ENCODE measurements at places on chromosomes 3 and 15.

DNA sequence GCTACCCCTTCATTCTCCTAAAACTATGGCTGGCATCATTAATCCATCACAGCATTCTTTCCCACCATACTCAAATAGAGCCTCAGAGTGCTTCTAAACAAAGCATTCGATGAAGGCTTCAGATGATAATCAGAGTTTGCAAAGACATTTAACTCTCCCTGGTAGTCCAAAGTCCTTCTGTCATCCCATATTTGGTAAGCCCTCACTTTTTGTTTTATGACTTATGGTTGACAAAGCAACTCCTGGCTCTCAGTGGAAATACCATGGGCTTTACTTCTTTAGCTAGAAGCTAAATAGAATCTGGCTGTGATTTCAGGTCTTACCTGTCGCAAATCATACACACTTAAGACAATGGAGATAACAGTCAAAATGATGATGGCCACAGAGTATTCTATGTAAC is 27.8 kb downstream of the ATP13A5 start:
- no peak for DNase-seq

DNA sequence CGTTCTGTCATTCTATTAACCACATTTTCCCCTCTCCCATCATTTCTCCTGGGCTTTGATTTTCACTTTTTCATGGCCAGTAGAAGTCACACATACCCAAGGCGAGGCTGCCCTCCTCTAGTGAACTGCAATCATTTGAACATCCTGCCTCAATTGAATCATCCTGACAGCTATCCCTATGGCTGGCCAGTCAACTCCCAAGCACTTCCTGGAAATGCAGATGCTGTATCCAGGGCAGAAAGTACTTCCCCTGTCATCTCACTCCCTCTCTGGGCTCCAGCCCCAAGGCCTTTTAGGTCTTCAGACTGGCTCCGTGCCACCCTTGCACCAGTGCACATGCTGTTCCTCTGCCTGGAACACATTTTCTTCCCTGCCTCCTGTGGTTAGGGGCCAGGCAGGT is 738.3 kb upstream of the CFAP20DC start:
- no peak for DNase-seq

GRCh38 chr15:70859322-70859908 is 5.5 kb upstream of the LARP6 start:
- DNase-seq = no peak

DNA sequence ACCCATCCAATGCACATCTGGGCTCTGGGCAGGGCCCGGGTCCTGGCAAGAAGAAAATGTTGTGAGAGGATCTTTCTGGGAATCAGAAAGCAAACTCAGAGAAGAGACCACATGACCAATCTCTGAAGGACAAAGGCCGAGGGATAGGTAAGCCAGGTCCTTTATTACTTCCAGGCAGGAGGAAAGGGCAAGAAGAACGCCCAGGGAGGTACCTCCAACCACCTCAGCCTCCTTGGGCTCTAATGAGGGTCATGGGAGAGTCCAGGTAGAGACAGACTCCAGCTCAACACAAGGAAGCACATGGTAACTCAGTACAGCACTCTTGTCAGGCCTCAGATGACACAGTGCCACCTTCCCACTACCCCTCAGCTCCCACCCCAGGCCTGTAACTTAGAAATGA is 26.0 kb downstream of the ZNF445 start:
- DNase-seq = no peak

GRCh38 chr3:176968631-176969030 is 228.7 kb downstream of the TBL1XR1 start:
- DNase-seq = no peak

DNA sequence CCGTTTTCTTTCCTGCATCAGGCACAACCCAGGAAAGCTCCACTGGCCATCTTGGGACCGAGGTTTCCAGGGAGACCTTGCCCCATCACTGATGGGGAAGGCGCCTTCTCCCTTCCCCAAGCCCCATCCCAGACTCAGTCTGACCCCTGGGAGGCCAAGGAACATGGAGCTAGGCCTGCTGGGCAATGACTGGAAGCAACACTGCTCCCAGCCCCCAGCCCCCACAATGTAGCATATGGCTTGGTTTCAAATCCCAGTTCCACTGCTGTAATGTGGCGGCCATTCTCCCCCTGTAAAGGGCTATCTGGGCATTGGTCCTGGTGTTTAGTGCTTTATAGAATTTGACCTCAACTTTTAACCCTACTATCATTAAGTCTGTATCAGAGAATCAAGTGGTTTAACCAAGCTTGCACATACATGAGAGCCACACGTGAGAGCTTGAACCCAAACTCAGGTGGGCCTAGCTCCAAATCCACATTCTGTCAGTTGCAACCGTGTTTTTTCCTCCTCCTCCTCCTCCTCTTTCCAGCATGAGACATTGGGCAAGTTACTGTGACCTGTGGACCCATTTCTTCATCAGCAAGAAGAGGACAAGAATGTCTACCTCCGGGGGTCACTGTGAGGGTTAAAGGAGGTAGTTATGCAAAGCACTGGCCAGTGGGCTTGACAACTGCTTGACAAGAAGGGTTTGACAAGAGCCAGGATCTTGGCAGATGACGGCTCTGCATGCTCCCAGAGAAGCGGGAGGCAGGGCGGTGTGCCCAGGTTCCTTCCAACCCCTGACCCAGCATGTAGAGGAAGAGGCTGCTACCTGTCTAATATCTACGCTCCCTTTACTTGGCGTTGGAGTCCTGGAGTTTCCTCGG is 37.4 kb downstream of the KLHL25 start:
- DNase-seq = no peak

GRCh38 chr3:172606021-172606420 is 82.8 kb upstream of the TNFSF10 start:
- no peak for DNase-seq

DNA sequence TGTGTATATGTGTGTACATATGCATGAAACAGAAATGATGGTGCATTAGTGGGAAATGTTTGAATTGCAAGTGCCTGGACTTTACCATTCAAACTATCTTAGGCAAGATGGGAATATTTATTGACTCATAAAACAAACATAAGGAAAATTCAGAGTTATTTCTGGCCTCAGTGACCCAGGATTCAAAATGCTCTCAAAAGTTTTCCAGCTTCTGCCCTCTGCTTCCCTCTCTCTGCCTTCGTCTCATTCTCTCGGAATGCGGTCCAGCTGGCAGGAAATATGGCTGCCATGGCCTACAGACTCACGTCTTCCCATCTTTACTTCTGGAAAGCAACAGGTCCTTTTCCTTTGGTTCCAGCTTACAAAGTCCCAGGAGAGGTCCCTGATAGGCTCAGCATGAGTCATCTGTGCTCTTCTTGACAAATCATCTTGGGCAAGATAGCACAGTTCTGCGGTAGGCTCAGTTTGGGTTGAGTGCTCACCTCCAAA is 8.7 kb upstream of the ZNF774 start:
- peak; percentile 82 for DNase-seq

GRCh38 chr3:267101-267500 is 70.5 kb downstream of the CHL1 start:
- DNase-seq = no peak

DNA sequence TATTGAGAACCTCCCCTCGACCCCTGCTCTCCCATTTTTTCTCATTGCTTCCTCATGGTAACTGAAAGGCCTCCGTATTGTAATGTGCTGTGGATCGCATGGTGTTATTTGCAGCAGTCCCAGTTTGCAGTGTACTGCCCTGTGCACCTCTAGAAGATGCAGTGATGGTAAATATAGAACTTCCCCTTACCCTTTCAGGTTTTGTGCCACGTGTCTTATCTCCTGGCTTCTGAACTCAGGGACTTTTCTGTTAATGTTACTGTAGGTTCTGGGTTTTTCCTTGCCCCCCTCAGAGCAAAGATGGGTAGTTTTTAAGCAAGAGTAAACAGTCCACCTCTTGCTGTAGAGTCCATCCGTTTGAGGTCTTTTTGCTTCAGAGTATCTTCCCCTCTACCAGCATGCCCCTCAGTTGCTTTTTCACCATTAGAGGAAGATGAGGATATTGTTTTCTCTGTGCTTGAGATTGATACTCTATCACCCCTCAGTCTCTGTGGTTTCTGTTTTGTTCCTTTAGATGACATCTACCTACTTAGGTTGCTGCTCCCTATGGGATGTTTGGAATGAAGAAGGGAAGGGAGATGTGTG is 22.4 kb downstream of the CHD2 start:
- no peak for DNase-seq

DNA sequence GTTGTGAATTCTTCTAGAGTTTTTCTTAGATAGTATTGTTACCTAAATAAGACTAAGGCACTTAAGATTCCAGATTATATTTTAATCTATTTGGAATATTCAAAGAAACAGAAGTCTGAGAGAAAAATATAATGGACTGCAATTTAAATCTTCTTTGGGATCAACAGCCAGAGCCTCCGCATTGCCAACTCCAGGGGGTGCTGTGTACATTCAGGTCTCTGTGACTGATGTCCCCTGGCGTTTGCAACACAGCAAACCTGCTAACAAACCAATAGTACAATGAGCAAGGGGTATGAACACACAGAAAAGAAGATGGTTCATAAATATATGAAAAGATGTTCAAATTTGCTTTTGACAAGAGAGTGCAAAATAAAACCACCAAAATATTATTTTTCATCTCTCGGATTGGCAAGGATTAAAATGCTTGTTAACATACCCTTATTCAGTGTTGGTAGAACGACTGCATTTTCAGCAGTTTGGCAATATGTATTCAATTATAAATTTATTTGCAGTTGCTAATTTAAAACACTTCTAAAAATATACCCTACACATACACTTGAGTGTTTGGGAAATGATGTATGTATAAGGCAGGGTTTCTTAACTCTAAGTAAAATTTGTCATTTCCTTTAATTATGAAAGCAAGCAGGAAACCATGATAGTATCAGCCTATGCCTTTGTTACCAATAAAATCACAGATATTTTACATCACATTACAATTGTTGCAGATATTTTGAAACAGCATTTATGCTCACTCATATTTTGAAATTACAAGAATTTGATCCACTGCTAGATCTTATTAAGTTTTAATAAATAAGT is 16.1 kb upstream of the TM4SF1 start:
- DNase-seq = peak; percentile 74

DNA sequence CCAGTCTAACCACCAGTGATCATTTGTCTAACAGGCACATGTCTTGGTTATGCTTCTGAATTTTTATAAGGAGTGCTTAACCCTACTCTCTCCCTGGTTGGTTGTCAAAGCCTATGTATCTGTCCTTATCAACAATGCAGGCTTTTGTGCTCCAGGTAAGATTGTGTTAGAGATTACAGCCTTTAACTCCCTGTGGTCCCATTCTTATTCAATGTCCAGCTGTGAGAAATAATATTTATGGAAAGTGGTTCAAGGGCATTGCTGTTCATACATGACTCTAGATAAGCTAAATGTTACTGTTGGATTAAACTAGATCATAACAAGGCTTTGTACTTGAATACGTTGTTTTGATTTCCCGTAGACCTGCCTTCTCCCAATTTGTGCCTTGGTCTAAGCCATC is 146.1 kb upstream of the TSC22D2 start:
- DNase-seq = no peak

- DNase-seq = no peak
Observed at GRCh38 chr3:69786854-69787253, 47.6 kb downstream of the MITF start.

GRCh38 chr15:33654860-33655259 is 313.4 kb upstream of the CHRM5 start:
- no peak for DNase-seq

DNA sequence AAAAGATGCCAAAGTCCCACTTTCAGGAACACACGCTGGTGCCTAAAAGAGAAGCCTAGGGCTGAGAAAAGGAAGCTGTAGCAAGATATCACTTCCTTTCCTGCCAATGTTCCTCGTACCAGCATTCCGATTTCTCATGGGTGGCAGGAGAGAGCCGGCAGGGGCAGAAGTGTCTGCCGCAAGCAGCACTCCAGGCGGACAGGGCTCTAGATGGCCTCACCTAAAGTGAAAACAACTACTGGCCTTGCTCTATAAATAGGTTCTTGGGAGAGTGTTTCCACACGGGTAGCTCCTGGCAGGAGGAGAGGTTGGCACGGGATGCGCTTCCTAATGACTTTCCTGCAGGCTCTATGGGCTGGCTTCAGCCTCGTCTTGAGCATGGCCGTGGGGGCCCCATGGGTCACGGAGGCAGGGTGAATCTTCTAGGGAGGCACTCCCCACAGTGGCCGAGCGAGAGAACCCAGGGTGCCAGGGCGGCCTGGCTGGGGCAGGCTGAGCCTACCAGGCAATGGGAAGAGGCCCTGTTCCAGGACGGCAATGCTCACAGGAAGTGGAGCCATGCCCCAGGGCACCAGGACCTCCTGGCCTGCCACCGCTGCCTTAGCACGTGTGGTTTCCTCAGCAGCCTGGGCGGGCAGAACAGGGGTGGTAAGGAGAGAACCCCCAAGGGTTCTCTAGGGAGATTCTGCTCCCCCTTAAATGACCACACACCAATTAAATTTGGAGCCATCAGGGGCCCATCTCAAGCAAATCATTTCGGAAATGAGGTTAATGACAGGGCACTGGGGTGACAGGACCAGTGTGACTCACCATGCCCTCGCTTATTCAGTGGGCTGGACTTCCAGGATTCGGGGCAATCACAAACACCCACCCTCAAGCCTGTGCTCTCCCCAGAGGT is 14.6 kb upstream of the DUSP7 start:
- peak; percentile 73 for DNase-seq

DNA sequence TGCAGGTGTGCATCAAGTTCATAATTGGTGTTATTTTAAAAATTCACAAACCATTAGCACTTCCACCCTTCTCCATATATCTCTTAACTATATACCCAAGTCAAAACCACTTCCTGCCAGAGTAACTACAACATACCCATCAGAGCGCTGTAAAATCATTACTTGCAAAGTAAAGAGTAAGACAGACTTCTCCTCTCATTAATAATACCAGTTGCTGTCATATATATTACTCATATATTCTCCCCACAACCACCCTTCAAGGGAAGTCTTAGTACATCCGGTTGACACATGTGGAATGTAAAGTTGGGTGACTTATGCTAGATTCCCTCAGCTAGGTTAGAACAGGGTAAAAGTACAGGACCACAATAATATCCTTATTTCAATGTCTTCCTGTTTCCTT is 5.6 kb downstream of the TERC start:
- DNase-seq = peak; percentile 27

- DNase-seq = no peak
Observed at GRCh38 chr3:130425484-130425883, 80.0 kb downstream of the COL6A5 start.

- DNase-seq = no peak
Observed at GRCh38 chr3:37475435-37475834, 301.1 kb upstream of the LRRFIP2 start.

Data from suppressor macrophage treated with lipopolysaccharide for 1 hour (primary cell).